Hematopoietic multipotent progenitor cell treated with erythropoietin and hydrocortisone succinate and interleukin-3 and kit ligand, for 6 days (in vitro differentiated cells): ENCODE measurements at places on chromosomes 13 and 19.
A peak's percentile ranks its signal among the peaks of the same experiment; 100 is the strongest.

GRCh38 chr13:20624213-20624612 lies 57.3 kb downstream of the IFT88 start:
- no peak for DNase-seq

DNA sequence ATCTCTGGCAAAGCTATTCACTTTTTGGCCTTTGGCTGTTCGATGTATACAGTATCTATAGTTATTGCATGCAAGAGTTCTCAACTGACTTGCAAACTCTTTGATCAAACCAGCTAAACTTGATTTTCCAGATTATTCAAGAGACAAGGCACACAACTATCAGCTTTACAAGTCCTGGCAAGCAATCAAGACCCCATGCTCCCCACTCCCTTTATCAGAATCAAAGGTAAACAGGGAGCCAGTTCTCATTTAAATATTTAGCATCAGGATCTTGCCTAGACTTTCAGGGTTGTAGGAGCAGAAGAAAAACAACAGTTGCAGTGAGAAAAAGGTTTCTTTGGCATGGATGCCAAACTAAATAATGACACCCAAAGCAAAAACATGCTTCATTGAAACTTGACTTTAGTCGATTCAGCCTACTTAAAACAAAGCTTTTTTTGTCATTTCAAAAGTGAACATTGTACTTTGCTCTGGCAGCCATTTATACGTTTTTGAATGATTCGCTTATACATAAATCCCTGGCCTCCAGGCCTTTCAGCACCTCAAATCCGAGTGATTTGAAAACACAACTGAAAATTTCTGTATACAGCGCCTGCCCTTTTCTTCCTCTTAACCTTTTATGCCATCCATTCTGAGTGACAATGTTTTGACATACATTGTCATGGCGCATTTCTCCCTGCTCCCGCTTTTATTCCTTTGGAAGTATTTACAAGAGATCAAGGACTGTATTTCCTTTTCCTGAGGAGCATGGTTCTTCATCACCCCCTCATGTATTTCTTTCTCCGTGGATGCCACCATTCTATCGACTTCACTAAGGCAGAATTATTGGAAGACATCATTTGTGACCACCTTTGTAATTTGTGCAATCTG lies 340.8 kb downstream of the KLF5 start:
- DNase-seq: no peak

DNA sequence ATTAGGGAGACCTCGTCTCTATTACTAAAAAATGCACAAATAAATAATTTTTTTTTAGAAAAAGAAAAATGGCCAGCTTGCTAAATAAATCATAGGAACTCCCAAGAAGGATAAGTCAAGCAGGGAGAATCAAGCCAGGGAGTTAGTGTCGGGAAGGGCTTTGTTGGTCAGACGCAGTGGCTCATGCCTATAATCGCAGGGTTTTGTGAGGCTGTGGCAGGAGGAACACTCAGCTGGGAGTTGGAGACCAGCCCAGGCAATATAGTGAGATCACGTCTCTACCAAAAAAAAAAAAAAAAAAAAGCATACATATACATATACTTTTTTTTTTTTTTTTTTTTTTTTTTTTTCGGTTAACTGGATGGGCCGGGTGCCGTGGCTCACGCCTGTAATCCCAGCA lies 9.0 kb downstream of the NACC1 start:
- DNase-seq: no peak

- no peak for DNase-seq
Observed at GRCh38 chr19:49348305-49349189, 13.3 kb downstream of the CD37 start.

GRCh38 chr13:60857698-60858097 lies 460.7 kb downstream of the TDRD3 start:
- no peak for DNase-seq

GRCh38 chr13:41837629-41838028 lies 123.3 kb downstream of the VWA8 start:
- DNase-seq: peak; percentile 12

DNA sequence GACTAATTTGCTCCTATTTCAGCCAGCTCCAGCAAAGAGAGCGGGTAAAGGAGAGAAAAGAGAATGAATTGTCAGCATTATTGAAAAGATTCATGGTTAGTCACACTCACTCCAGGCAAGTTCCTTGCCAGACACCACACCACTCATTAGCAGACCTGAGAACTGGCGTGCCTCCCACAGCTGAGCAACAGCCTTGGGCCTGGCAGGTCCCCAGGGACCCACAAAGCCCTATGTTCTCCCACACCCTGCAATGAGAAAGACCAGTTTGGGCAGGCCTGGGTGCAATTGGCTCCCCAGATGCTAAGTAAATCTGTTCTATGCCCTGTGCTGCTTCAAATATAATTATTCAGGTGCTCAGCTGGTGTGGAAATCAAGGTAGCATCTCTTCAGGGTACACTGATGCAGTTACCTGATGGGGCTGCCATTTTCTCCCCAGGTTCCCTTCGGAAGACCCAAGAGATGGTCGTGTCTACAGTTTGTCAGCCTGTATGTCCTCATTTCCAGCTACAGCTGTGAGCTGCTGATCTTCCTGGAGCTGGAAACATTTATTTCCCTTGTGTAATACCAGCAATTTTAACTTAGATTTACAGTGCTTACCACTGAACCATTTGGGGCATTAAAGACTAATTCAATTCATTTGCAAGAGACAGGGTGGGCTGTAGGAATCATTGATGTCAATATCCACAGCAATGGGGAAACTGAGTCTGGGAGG lies 405.0 kb downstream of the COG6 start:
- DNase-seq: no peak

GRCh38 chr19:29882719-29883105 lies 59.3 kb upstream of the URI1 start:
- DNase-seq: no peak

GRCh38 chr19:38952395-38953165 lies 21.8 kb downstream of the MRPS12 start:
- peak; percentile 87 for DNase-seq

- DNase-seq: no peak
Observed at GRCh38 chr13:97310809-97311436, 88.8 kb downstream of the MBNL2 start.

DNA sequence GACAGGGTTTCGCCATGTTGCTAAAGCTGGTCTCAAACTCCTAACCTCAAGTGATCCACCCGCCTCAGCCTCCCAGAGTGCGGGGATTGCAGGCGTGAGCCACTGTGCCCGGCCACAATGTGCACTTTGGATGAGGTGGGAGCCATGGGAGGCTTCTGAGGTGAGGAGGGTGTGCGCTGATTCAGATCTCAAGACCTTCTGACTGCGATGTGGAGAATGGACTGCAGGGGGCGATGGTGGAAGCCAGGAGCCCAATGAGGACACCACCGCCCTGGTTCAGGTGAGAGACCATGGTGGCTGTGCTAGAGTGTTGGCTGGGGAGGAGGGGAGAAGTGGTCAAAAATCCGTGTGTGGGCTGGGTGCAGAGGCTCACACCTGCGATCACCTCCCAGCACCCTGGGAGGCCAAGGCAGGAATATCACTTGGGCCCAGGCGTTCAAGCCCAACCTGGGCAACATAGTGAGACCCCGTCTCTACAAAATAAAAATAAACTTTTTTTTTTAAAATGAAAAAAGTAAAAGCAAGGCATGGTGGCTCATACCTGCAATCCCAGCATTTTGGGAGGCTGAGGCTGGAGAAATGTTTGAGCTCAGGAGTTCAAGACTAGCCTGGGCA lies 5.6 kb downstream of the INAFM1 start:
- DNase-seq: peak; percentile 67

DNA sequence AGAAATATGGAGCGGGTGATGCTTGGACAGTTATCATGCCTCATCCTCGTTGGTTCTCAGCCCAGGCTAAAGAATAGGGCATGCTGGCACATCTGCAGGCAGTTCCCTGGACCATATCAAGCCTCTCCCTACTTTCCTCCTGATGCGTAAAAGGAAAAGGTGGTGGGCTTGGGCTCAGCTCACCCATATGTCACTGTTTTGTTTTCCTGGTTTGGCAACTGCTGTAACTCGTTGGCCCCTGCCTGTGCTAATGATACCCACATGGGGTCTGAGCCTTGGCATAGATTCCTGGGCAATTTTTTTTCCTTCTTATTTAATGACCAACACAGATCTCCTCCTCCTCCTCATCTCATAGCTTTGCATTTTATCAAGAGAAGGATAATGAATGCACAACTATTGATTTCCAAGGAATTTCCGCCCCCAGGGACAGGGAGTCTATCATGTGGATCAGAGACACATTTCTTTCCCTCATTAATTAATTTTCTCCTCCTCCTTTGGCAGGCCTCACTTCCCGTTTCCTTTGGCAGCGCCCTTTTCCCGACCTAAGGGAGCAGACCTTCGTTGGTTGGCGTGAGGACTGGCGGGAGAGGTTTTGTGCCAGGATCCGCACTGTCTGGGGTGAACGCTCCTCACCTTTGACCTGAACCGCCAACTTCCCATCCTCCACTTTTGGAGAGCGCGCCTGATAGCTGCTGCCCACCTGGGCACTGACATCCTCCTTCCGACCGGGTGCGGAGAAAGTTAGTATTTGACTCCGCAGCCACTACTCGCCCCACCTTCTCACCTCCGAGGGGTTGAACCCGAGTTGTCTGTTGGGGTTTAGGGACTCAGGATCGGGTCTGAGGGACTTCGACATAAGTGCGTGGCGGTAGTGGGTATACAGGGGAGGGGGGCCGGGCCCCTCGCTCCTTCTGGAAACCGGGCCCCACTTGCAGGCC lies 3.4 kb upstream of the POU4F1 start:
- DNase-seq: no peak

DNA sequence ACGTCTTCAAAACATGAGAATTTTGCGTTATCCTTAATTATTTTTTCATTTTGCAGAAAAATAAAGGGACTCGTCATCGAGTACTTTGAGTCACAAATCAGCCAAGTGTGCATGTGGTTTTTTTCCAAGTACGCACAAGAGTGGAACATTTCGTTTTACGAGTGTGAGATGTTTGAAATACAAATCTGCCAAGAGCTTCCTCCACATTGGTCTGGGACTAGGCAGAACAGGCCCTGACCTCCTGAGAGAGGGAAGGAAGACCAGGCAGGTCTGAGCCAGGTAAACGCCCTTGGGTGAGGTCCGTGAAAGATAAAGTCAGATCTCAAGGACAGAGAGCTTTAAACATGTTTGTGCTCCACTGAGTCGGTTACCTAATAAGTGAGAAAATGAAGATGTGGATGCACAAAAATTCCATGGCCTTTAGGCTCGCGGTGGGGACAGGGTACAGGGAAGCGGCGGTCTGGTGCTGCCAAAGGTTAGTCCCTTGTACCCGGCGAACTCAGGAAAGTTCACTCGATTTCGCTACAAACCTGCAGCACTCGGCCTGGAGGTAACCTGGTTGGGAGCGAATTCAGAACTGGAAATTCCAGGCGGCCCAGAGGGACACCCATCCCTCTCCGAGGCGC lies 473 bp upstream of the ITM2B start:
- peak; percentile 56 for DNase-seq

- peak; percentile 58 for DNase-seq
Observed at GRCh38 chr19:5369962-5370367, 29.4 kb upstream of the PTPRS start.

- DNase-seq: peak; percentile 86
Observed at GRCh38 chr19:55643003-55643886, at the start of gene ZNF581. TSS of gene ZNF581 (plus strand) at chr19:55643649. CDS start at chr19:55644572, 923 bp downstream.

GRCh38 chr13:27168906-27169657 lies 2.5 kb downstream of the USP12 start:
- no peak for DNase-seq

- peak; percentile 33 for DNase-seq
Observed at GRCh38 chr13:32309312-32310133, 5.6 kb downstream of the ZAR1L start.

DNA sequence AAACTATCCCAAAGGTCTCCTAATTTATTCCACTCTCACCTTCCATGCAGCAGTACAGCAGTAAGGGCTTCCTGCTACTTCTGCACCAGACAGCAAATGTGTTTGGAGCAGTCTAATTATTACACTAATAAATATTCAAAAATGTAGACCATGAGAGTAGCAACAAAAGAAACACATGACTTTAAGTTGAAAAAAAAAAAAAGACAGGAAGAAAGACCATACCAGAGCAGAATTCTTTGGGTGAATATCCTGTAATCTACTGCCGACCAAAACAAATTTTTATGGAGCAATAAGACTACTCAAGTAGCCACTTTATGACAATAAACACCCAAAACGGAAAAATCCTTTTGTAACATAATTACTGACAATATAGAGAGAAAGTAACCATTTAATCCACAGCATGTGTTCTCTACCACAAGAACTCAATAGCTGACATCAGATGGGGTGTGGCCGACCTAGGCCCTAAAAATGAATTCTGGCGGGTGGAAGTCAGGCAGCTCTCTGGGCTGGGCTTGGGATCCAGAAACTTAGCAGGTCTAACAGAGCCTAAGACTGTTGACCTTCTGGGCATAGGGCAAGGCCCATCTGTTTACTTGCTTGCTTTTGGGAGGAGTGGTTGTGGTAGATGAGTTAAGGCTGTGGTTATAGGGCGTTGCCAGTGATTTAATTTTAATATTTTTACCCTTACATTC lies 4.6 kb downstream of the KLF12 start:
- peak; percentile 41 for DNase-seq

GRCh38 chr13:110559986-110560385 lies 1.5 kb downstream of the RAB20 start:
- DNase-seq: no peak

DNA sequence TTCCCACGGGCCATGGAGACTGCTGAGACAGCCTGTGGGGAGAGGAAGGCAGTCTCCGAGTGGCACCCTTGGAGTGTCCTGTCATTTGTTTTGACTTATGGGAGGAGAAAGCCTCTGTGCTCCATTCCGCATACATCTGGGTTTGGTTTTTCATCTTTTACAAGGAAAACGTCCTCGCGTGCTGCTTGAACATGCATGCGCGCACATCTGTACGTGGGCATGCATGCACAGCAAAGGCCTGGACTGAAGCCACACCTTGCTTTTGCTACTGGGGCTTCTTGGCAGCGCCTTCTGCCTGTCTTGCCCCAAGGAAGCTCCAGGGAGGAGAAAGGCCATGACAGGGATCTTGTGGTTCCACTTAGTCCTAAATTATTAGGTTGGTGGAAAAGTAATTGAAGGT lies 44.0 kb downstream of the SUGP2 start:
- no peak for DNase-seq

DNA sequence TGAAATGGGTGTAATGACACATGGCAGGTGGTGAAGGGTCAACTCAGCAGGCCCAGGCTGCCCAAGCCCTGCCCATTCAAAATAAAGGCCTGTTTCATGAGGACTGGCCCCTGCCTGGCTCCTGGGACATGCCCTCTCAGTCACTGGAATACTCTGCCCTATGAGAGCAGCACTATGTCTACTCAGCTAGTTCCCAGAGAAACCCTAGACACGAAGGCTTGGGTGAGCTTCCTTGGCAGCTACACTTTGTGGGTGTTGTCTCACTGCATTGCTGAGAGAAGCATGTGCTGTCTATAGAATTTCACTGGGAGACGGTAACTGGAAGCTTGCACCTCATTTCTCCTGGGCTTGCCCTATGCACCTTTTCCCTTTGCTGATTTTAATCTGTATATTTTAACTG lies 752.8 kb downstream of the LIG4 start:
- DNase-seq: no peak

GRCh38 chr13:61756031-61756430 lies 340.4 kb upstream of the PCDH20 start:
- DNase-seq: no peak

GRCh38 chr13:48242677-48243076 lies 9.7 kb downstream of the ITM2B start:
- DNase-seq: no peak
